ENCODE measurements at places on chromosomes 2 and 18. TPM values are rescaled to one million over a fixed set of nuclear protein-coding genes. Genes with fewer than 3 reads are reported as not detected.

The TTR gene
- total RNA-seq: not detected

The PLCD4 gene
- 0.74 TPM for total RNA-seq

The FAM237A gene
- total RNA-seq: not detected

GRCh38 chr18:2636126-2636631 is 19.3 kb upstream of the SMCHD1 start:
- DNase-seq: no peak
- H3K4me3 ChIP-seq: peak overlapping the region; percentile 85
- H3K4me1 ChIP-seq: peaks cover 60% of the 10 kb centered on the region
- no peaks in the 10 kb centered on the region for H3K27me3 ChIP-seq

- no peak for DNase-seq
- H3K27me3 ChIP-seq: peaks cover 39% of the 10 kb centered on the region
- no peaks in the 10 kb centered on the region for H3K36me3 ChIP-seq
- H3K4me3 ChIP-seq: no peak overlapping the region
- H3K27ac ChIP-seq: no peak overlapping the region
These were observed 44.8 kb upstream of the CNGA3 start for GRCh38 chr2:98301469-98301868.

DNA sequence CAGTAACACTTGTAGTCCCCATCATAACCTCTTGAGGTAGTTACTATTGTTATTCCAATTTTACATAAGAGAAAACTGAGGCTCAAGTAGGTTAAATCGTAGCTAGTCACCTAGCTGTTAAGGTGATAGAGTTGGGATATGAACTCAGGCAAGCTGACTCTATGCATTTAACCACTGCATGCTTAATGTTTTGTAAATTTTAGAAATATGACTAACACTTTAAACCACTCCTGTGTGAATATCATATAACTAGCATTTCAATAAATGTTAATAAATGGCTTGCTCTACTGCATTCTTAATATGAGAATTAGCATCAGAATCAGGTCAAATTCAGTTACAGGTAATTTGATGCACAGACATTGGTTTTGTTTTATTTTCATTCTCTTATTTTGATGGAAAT is 35.6 kb upstream of the CREB1 start:
- no peak for DNase-seq
- no peaks in the 10 kb centered on the region for H3K36me3 ChIP-seq
- H3K4me1 ChIP-seq: peaks cover 8% of the 10 kb centered on the region
- H3K27me3 ChIP-seq: peaks cover 4% of the 10 kb centered on the region

DNA sequence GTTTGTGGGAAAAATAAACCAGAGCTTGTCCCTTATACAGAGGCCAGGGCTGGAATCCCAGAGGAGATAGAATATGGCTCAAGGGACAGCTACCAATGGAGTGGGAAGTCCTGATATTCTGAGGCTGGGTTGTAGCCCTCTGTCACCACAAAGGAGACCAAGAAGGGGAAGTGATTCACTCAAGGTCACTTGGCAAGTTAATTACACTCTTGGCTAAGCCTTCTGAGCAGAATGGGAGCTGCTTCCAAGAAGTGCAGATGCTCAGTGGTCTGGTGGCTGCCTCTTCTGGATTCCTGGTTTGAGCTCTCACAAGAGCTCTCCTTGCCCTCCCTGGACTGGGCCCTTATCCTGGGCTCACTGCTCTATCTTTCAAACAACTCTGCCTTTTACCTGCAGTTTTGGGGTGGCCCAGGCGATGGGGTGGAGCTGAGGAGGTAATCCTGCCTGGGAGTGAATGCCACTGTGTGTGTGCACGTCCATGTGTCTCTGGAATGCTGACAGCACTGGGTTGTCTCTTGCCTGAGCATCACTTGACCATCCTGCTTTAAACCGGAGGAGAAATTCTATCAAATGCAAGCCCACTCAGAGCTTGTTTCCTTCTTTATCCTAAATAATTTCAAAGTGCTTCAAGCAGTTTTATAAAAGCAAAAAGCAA is 168.2 kb downstream of the KCNS3 start:
- H3K36me3 ChIP-seq: no peaks in the 10 kb centered on the region
- H3K4me3 ChIP-seq: no peak overlapping the region
- no peaks in the 10 kb centered on the region for H3K4me1 ChIP-seq

DNA sequence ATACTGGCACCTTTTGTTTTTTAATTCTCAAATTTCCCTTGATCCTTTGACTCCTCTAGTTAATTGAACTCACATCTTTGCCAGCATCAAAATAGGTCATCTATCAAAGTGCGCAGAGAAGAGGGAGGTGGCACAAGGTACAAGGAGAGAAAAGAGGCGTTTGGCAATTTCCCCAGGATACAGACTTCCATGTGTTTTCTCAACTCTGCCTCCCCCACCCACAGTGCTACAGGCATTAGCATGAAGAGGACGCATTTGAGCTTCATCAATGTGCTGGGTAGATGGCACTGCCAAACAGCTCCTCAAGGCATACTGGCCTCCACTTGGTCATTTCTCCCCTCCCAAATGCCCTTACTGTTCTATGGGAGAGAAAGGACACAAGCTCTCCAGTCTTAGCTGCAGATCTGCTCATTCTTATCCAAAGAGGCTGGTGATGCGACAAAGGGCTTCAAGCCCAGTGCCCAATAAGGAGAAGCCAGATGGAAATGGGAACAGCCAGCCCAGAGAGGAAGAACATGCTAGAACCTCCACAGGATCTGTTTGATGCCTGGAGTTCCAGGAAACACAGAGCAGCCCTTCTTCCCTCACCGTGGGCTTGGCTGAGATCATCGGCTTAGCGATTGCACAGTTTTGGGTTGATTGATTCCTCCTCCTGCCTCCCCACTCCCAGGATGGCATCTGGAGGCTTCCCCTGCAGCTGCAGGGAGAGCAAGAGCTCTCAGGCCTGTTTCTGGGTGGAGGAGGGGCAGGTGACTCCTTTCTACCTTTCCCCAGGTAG is 144.7 kb upstream of the SMAD2 start:
- peak; percentile 31 for DNase-seq
- H3K27ac ChIP-seq: no peak overlapping the region
- no peaks in the 10 kb centered on the region for H3K36me3 ChIP-seq
- peaks cover 10% of the 10 kb centered on the region for H3K27me3 ChIP-seq
- H3K4me3 ChIP-seq: no peak overlapping the region

DNA sequence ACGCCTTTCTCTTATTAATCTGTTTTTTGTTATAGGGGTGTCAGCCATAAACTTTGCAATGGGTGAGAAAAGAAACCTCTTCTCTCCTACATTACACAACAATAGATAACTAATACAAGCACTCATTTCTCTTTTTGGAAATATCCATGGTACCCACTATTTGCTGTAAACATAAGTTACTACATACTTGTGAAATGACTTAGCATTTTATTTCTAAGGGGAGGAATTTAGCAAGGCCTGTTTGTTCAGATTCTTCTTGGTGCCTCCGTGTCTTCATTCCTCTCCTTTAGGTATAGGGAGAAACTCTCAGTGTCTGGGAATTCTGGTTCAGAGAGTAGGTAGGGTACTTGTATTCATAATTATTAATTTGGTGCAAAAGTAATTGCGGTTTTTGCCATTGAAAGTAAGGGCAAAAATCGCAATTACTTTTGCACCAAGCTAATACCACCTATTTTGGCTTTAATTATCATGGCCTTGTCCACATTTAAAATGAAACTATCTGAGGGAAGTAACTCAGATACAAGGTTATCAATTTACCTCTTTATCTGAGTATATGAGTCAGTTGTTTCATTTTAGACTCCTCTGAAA is 134.8 kb downstream of the MREG start:
- H3K27me3 ChIP-seq: peaks cover 33% of the 10 kb centered on the region
- no peak overlapping the region for H3K4me3 ChIP-seq
- H3K4me1 ChIP-seq: no peaks in the 10 kb centered on the region
- H3K36me3 ChIP-seq: no peaks in the 10 kb centered on the region
- no peak for DNase-seq

DNA sequence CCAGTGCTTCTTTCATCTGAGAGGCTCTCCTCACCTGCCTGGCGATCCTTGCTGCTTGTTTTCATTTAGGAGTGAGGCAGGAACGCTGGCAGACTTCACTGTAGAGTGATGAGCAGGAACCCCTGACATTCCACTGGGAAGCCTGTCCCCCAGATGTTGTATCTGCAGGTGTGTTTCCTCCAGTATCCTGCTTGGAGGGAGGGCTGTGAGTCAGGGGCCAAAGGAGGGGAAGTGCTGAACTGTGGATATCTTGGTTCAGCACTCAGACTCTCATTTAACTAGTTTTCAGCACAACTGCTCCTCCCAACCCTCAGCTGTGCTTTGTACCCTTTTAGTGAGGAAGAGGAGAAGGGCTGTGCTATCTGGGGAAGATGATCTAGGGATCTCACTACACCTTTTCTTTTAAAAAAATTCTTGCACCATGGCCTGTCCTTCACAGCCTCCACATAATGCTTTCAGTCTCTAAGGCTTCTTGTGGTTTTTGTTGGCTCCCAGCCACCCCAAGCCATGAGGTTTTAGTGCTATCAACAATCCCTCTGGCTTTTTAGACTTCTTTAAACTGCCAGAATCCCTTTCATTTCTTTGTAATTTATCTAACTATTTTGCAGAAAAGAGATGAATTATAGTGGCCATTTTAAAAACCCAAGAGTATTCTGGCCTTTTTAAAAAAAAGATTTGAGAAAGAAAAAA is 11.2 kb downstream of the ANKAR start:
- no peaks in the 10 kb centered on the region for H3K27me3 ChIP-seq
- H3K27ac ChIP-seq: no peak overlapping the region
- H3K4me1 ChIP-seq: peaks cover 13% of the 10 kb centered on the region
- H3K36me3 ChIP-seq: no peaks in the 10 kb centered on the region
- H3K4me3 ChIP-seq: no peak overlapping the region

- H3K27me3 ChIP-seq: no peaks in the 10 kb centered on the region
- no peak overlapping the region for H3K4me3 ChIP-seq
- no peaks in the 10 kb centered on the region for H3K36me3 ChIP-seq
- H3K27ac ChIP-seq: no peak overlapping the region
- no peak for DNase-seq
These were observed 1.2 kb downstream of the NEU2 start for GRCh38 chr2:233033672-233034071.

GRCh38 chr18:70659036-70659925 is 370.4 kb downstream of the SOCS6 start:
- no peaks in the 10 kb centered on the region for H3K36me3 ChIP-seq
- H3K27ac ChIP-seq: no peak overlapping the region
- peaks cover 16% of the 10 kb centered on the region for H3K4me1 ChIP-seq

GRCh38 chr2:71833855-71834560 is 313.7 kb downstream of the CYP26B1 start:
- no peak overlapping the region for H3K4me3 ChIP-seq
- no peak for DNase-seq
- peaks cover 3% of the 10 kb centered on the region for H3K27me3 ChIP-seq
- H3K27ac ChIP-seq: no peak overlapping the region
- no peaks in the 10 kb centered on the region for H3K4me1 ChIP-seq

GRCh38 chr2:69561101-69561500 is 82.4 kb downstream of the AAK1 start:
- DNase-seq: no peak
- no peak overlapping the region for H3K4me3 ChIP-seq
- no peak overlapping the region for H3K27ac ChIP-seq
- no peaks in the 10 kb centered on the region for H3K36me3 ChIP-seq
- peaks cover 57% of the 10 kb centered on the region for H3K4me1 ChIP-seq
- H3K27me3 ChIP-seq: no peaks in the 10 kb centered on the region

- no peaks in the 10 kb centered on the region for H3K36me3 ChIP-seq
- no peak overlapping the region for H3K4me3 ChIP-seq
- H3K27ac ChIP-seq: no peak overlapping the region
- H3K4me1 ChIP-seq: no peaks in the 10 kb centered on the region
These were observed 288.7 kb upstream of the DSEL start for GRCh38 chr18:67805261-67805660.

- no peaks in the 10 kb centered on the region for H3K4me1 ChIP-seq
- H3K36me3 ChIP-seq: no peaks in the 10 kb centered on the region
- no peak for DNase-seq
- no peaks in the 10 kb centered on the region for H3K27me3 ChIP-seq
- H3K27ac ChIP-seq: no peak overlapping the region
These were observed 543.6 kb upstream of the NRP2 start for GRCh38 chr2:205138735-205139134.

Data from natural killer cell treated with Interleukin-12 subunit alpha and Interleukin-12 subunit beta and Interleukin-15 and Interleukin-18, amount 100 ng/mL, for 72 hours (primary cell).